ENCODE measurements at places on chromosomes 7 and 10.

GRCh38 chr7:124351950-124352349 is 319.1 kb upstream of the TMEM229A start:
- no peak for DNase-seq

DNA sequence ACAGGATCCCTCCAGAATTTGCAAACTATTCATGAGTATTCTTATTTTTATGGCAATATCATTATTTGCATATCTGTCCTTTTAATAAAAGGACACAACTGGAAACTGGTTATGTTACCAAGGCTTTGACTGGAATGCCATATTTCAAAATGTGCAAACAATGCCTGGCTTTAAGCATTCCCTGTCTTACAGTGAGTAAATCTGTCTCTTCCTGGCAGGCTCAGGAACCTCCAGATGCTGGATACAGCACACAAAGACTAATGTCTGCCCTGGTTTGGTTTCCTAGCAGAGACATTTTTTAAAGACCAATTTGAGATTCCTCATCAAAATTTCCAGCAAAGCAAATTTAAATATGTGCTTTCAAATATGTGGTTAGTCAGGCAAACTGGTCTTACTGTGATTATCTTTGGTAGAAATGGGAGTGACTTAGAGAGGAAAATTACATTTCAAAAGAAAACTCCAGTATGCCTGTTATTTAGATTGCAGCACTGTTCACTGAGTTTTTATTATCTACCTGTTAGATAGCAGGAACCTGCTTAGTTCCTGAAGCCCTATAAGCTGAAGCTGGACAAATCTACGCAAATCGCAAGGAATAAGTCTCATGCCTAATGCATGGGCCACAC is 31.3 kb downstream of the RNF216 start:
- DNase-seq, result no peak

DNA sequence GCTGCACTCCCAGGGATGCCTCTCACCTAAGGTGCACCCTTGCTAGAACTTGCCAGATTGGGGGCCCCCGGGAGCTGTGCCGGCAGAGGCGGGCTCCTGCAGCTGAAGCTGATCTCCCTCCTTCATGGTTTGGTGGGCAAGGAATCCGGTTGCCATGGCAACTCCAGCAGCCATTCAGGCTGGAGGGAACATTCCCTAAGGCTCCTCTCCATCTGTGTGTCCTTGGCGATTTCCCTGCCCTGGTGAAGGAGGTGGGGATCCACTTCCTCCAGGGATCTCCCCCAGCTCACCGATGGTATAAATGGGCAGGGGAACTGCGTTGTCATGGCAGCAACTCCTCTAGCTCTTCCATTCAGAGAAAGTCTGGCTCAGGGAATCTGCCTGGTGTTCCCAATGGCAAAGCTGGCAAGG is 49.6 kb upstream of the GPR158 start:
- no peak for DNase-seq

- DNase-seq, result no peak
Measured at GRCh38 chr7:75881436-75882095, 2.7 kb downstream of the RHBDD2 start.

DNA sequence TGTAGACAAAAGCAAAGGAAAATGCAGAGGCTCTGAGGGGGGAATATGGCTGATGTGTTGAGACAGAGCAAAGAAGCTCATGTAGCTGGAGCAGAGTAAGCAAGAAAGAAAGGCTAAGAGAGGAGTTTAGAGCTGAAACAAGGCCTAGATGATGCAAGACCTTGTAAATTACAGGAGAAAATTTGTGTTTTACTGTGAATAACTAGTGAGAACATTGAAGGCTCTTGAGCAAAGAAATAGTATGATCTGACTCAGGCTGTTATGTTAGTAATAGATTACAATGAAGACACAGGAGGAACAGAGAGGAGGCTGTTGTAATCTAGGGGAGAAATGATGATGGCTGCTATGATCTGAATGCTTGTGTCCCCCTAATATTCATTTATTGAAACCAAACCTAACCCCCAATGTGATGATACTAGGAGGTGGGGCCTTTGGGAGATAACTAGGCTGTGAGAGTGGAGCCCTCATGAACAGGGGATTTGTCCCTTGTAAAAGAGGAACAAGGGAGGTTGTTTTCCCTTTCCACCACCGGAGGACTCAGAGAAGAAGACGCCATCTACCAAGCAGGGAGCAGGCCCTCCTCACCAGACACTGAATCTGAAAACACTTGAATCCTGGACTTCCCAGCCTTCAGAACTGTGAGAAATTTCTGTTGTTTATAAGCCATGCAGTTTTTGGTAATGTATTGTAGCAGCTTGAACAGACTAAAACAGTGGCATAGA is 394.9 kb downstream of the HTR7 start:
- no peak for DNase-seq

DNA sequence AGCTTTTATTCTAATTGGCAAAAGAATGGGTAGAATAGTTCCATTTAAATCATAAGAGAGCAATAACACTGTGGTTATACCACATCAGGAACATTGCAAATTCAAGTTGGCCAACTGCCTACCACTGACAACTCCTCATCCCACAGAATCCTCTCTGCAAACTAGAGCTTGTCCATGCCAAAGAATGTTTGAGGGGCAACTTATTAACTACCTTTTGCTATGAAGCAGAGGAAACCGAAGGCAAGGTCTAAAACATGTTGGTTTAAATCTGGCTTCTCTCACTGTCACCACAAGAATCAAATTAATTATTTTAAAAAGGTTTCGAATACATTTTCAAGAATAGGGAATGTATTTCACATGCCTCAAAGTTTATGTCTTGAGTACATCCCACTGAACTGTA is 36.0 kb downstream of the RHOBTB1 start:
- DNase-seq, result no peak

DNA sequence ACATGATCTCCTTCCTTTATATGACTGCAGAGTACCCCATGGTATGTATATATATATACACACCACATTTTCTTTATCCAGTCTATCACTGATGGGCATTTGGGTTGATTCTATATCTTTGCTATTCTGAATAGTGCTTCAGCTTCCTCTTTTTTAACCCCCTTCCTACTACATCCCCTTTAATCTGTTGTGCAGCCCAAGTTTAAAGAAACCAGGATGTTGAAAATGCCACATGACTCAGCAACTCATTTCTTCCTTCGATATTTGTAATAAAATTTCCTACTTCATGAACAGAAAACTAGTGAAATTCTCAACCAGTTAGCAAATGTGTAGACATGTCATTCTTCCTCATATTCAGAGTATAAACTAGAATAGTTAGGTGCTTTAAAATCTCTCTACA is 1245.7 kb upstream of the SORCS1 start:
- no peak for DNase-seq

GRCh38 chr10:131399981-131400380 is 88.5 kb upstream of the TCERG1L start:
- DNase-seq, result no peak

GRCh38 chr7:131896165-131896863 is 339.9 kb upstream of the PODXL start:
- DNase-seq, result no peak

GRCh38 chr7:141122736-141123135 is 48.9 kb downstream of the TMEM178B start:
- DNase-seq, result no peak

DNA sequence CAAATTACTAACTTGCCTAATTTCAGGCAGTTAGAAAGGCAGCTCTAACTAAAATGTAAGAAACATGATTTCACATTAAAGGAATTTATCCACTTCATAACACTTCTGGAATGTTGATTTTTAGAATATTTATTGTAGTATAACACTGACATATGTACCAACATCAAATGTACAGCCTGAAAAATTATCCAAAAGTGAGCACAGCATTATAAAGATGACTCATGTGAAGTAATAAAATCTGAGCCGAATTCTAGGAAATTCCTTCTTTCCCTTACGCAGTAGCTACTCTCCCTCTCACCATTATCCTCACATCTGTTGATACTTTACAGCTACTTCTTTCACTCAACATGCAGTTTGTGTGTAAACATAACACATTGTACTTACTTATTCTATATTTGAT is 610.6 kb downstream of the ZWINT start:
- DNase-seq, result no peak

DNA sequence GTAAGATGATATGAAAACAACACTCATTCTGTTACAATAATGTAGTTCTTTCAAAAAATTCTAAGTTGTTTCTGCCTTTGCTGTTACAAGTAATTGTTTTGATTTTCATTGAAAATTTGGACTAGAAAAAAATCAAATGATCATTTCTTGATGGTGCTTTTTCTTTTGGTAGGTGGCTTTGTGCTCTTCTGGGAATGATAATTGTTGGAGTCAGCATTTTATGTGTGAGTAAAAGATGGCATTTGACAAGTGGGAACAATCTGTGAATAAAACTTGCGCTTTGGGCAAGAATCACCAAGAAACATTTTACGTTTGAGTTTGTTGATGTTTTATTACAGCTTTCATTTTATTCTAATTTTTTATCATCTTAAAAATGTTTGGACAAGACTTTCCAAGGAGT is 25.9 kb downstream of the SLC18A2 start:
- DNase-seq, result no peak

GRCh38 chr7:107838024-107838601 is 35.1 kb upstream of the SLC26A3 start:
- no peak for DNase-seq

GRCh38 chr10:120732643-120733313 is 118.4 kb upstream of the WDR11 start:
- DNase-seq, result no peak

- no peak for DNase-seq
Measured at GRCh38 chr7:155578016-155578415, 31.7 kb upstream of the CNPY1 start.

DNA sequence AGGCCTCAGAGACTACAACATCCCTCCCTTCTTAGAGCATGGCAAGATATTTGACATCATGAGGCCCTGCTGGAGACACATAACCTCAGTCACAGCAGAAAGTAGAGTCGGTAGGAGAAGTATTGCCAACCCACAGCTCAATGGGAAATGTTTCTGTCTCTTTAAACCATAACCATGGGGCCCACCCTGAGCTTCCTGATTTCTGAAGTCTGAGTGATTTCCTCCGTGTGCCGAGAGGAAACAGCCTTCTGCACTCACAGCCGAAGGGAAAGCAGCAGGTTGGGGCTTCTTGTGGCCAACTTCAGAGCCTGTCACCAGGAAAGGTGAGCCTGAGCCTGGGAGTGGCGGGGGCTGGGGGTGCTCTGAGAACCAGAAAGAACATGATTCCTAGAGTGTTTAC is at the start of gene GIMAP1:
GIMAP1 (plus strand) TSS at position 246 of the 400 bp plus-strand sequence. CDS start 2,435 bp downstream, outside the sequence.
- no peak for DNase-seq

DNA sequence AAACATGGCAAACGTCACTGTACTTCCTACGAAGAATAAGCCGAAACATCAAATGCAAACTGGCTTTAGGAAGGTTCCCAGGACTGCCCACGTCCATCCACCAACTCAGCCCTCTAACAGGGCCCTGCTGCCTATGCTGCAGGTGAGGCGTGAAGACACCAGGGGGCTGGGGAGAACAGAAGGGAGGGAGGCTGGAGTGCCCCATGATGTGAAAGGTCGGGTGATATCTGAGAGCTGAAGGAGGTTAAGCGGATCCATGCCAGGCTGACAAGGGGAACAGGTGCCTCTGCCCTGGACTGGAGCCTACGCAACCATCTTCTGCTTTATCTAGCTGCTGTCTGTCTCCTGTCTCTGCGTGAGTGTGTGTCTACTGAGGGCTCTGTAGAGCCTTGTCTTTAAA is 40.2 kb upstream of the ATP6V0A4 start:
- no peak for DNase-seq

DNA sequence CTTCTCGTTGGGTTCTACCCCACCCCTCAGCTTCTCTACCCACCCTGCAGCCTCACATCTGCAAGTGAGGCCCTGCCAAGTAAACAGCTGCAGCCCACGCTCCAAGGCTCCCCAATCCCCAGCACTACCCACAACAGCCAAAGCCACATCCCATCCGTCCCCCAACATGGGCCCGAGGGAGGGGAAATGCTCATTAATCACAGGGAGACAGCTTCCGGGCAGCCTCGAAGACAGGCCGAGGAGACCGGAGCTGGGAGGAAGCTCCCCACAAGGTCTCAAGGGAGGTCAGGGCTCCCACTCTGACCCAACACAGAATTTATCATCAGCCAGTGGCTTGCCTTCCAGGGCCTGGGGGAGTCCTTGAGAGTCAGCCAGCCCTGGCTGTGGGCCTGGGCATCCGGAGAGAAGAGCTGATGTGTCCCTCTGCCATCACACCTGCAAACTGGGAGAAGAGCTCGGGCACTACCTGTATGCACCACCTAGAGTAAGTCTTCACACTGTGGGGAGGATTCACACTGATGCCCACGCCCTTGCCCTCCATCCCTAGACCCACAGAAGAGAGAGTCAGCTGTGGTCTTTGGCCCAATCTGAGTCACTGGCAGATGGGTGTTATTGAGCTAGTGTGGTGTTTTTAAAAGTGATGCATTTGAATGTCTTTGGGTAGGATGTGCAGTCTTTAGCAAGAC is 115.5 kb upstream of the ZMIZ1 start:
- no peak for DNase-seq

DNA sequence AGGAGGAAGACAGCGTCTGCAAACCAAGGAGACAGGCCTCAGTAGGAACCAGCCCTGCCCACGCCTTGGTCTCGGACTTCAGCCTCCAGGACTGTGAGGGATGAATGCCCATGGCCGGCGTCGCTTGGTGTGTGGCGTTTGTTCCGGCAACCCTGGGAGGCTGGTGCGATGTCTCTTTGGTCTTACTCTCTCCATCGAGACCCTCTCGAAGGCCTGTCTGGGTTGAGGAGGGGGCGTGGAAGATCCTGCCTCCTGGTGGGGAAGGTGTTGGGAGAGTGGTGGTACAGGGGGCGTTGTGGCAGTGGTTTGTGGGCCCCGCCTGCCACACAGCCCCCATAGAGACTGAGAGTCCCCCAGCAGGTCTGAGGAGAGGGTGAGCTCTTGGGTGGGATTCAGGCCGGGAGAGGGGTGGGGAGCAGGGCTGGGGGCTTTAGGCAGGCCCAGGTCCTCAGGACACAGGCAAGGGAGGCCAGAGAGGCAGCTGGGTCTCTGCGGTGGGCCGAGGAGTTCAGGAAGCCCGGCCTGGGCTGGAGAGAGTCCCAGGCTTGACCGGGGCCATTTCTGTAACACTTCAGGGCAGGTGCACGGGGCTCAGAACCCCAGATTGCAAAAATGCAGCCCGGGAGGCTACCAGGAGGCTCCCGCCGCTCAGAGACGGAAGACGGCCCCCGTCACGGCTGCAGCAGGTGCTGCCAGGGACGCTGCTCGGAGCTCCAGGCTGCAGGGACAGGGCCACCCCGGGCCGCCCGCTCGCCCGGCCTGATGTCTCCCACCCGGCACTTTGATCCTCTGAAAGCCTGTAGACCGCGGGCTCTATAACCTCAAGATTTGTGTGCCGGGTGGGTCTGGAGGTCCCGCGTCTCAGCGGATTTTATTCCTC is 33.8 kb upstream of the PSMG3 start:
- no peak for DNase-seq

DNA sequence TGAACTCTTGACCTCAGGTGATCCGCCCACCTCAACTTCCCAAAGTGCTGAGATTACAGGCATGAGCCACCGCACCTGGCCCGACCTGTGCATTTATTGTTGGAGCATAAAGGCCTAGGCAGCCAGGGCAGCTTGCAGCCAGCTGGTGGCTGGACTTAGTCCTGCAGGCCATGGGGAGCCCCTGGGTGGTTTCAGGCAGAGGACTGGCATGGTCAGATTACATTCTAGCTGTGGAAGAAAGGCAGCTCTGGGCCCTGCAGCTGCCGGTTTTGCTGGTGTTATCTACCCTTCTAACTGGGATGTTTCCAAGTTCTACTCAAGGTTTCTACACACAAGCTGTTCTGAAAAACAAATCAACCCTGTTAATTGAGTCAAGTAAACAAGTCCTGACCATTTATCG is 22.7 kb upstream of the MKRN1 start:
- no peak for DNase-seq

- DNase-seq, result no peak
Measured at GRCh38 chr7:44959433-44959951, 19.3 kb downstream of the MYO1G start.
